GM23248 (cell line): ENCODE measurements at places on chromosomes 3 and 15. TPM values are rescaled to one million over a fixed set of nuclear protein-coding genes. Genes with fewer than 3 reads are reported as not detected.

The C3orf22 gene
- polyA plus RNA-seq, result not detected in 2 replicates

The HCLS1 gene
- polyA plus RNA-seq, result 39.0 and 39.2 TPM in 2 replicates

The MME gene
- polyA plus RNA-seq, result 82.3 and 88.5 TPM in 2 replicates

The GPR62 gene
- polyA plus RNA-seq, result 0.09 TPM in 1 of 2 replicates, not detected in the other

The UTS2B gene
- polyA plus RNA-seq, result 0.23 and 0.61 TPM in 2 replicates

The CACNA2D3 gene
- 0.30 and 0.39 TPM in 2 replicates for polyA plus RNA-seq

The NMB gene
- polyA plus RNA-seq, result 8.2 and 11.1 TPM in 2 replicates

The CRYGS gene
- 0.49 and 1.3 TPM in 2 replicates for polyA plus RNA-seq

The SAXO2 gene
- polyA plus RNA-seq, result 0.51 and 2.0 TPM in 2 replicates

The CA12 gene
- polyA plus RNA-seq, result 40.9 and 42.1 TPM in 2 replicates

The SCN5A gene
- not detected in 2 replicates for polyA plus RNA-seq

The ANKRD34C gene
- polyA plus RNA-seq, result not detected in 2 replicates

The EXOG gene
- 8.2 and 9.0 TPM in 2 replicates for polyA plus RNA-seq

DNA sequence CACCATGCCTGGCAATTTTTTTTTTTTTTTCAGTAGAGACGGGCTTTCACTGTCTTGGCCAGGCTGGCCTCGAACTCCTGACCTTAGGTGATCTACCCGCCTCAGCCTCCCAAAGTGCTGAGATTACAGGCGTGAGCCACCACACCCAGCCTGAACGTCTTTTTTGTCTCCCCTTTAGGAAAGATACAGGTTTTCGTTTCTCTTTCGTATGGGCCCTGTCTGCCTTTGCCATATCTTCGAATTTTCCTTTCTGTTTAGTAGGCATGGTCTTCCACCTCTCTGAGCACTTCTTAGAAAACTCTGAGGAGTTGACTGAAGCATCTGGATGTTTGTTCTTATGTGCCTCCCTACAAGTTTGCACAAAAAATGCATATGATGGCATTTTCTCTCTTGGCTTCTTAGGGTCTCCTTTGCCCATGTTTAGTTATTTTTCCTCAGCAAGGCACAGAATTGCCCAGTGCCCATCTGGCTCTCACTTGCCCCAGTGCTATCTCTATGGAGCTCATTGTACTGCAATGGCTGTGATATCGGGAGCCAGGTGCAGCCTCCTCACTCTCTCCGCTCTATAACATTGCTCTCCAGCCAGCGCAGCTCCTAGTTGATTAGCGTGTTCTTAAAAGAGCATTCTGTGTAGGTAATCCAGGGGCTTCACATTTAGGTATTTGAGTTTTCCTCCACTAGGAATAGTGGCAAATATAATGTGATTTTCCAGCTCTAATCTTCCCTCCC lies 48.0 kb downstream of the ABHD2 start:
- DNase-seq, result no peak

- DNase-seq, result no peak
Observed at GRCh38 chr3:150823277-150823676, 60.3 kb upstream of the SIAH2 start.

DNA sequence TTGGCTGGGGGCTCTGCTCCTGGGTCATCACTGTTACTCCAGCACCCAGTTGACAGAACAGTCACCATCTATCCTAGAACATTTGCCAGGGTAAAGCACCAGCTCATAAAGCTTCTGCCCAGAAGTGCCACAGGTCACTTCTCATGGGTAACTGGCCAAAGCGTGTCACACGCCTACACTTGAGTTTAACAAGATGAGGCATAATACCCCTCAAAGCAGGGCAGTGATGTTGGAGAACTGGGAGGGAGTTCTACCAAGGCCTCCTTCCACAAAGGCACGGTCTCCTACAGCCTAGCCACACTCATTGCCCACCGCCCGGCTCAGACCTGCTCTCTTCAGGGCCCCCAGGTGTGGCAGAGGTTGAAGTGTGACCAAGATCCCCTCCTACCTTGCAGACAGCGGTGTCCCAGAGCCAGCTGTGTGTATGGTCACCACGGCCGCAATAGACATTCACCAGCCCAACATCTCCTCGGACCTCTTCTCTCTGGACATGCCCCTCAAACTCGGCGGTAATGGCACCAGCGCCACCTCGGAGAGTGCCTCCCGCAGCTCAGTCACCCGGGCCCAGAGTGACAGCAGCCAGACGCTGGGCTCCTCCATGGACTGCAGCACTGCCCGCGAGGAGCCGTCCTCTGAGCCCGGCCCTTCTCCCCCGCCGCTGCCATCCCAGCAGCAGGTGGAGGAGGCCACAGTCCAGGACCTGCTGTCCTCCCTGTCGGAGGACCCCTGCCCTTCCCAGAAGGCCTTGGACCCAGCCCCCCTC lies 107.7 kb downstream of the ETFA start:
- no peak for DNase-seq

- peak; percentile 42 for DNase-seq
Observed at GRCh38 chr3:49362561-49362960, 4.4 kb upstream of the GPX1 start.

DNA sequence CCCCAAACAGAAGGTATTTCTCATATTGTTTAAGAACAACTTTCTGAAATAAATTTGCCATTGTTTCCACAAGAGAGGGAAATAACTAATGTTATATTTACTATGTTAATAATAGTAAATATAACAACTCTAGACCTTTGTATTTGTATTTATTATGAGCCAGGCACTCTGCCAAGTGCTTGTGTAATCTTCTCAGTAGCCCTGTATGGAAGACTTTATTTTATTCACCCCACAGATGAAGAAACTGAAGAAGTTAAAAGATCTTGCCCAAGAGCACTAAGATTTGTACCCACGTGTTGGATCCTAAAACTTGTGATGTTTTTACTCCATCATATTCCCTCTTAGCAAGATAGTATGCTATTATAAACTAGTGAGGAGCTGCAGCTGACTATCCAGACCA lies 12.0 kb upstream of the GNB4 start:
- DNase-seq, result peak; percentile 28

- no peak for DNase-seq
Observed at GRCh38 chr3:127209155-127209839, 16.4 kb downstream of the PRR23E start.

DNA sequence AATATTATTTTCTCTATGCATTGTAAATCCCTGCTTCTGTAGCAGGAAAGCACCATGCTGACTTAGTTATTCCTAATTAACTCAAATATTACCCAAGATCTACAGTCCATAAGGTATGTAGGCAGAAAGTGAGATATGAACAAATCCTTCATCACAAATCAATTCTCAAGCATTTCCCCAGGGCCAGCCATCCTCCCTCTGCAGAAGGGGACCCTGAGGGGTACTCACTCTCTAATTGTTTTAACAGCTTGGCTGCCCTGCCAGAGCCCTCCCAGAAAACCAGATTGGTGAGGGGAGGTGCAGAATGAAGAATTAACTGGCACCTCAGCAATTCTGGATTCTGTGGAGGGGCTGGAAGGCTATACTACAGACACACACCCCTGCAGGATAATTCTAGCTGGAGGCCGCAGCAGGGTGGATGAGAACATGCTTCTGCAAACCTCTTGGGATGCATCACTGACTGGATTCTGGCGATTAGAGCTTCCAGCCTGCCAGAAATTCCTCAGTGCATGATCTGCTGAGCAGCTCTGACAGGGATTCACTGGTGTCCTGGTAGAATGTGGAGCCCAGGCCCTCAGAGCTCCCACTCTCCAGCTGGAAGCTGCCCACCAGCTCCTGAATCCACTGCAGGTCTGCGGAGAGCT lies 88.6 kb upstream of the HERC1 start:
- no peak for DNase-seq

DNA sequence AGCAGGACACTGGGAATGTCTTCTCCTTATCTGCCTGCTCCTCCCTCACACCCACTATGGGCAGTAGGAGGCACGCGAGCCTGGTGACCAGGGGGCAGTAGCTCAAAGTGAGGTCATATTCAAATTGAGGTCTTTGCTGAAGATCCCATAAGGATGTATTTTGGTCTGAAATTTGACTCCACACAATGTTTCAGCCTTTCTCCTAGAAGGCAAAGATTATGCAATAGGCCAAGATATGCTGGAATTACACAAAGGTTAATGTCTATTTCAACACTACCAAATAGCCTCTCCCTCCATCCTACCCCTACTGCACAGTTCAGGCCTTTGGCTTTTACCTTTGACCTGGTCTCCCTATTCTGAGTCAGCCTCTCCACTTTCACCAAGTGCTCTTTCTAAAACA lies 203.0 kb downstream of the TIGIT start:
- peak; percentile 78 for DNase-seq

DNA sequence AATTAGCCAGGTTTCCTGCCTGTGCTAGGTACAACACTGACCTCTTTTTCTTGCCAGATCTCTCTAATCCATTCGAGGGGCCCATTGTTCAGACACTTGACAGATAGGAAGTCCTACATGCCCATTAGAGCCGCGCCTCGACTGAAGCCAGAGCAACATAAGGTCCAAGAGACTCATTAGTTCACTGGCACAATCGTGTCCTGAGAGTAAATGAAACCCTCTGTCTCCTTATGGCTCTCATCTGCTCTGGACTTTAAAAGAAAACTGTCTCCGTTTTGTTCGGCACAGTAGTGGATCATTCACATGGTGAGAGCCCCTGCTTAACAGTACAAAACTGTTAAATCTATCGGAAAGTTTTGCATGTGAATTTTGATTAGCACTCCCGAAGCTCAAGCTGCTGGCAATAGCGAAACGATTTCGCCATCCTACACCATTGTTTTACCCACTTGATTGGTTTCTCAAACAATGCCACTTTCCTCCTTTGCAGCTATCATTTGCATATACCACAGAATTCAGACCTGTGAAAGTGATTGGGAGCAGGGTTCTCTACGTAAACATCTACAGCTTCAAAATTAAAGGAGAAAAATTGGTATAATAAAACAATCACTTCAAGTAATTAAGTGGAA lies 19.0 kb upstream of the C15orf61 start:
- DNase-seq, result no peak

GRCh38 chr3:98887684-98888083 lies 13.8 kb downstream of the DCBLD2 start:
- DNase-seq, result no peak

- DNase-seq, result no peak
Observed at GRCh38 chr3:105246536-105246935, 120.2 kb upstream of the ALCAM start.

DNA sequence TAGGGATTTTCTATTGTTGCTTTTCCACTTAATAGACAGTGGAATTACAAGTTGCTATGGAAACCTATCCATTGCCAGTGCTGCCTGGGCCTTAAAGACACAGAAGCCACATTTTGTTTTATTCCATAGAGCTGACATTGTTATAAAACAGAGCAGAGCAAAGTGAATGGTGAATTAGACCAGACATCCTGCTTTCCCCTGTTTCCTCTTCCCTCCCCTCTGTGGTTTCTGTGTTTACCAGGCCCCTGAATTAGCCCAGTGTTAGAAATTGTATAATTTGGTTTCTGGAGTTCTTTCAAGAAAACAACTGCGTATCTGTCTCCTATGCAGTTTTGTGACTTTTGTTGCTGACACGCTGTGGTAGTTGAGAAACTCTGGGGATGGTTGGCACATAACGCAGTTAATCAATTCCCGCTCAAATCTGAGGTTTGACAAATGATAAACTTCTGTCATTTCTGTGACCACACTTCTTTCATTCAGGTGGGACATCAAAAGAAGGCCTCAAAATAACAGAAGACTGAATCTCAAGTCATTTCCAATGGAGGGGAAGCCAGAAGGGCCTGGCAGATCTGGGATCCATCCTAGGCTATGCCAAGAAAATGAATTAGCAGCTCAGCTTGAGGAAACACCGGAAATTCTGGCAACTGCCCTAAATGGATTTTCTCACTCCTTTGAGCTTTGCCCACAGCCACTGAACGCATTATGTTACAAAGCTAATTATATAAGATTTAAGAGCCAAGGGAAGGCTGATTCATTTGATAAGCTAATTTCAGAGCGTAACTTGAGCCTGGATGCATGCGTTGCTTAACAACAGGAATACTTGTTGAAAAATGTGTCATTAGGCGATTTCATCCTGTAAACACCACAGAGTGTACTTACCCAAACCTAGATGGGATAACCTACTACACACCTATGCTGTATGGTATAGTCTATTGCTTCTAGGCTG lies 46.9 kb downstream of the NR1D2 start:
- DNase-seq, result peak; percentile 74

DNA sequence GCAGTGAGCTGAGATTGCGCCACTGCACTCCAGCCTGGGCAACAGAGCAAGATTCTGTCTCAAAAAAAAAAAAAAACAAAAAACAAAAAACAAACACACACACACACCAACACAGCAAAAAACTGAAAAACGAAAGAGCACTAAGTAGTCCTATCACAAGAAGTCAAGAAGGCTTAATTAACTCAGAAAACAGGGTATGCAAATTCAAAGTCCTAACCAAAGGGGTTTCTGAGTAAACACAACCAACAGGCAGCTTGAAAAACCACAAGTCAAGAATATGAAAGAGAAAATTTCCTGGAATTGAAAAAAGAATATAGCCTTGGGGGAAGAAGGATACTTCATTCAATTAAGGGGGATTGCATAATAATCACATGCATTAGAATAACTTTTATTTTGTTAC lies 37.7 kb upstream of the PARP14 start:
- no peak for DNase-seq

GRCh38 chr15:26889298-26889898 lies 22.5 kb downstream of the GABRA5 start:
- DNase-seq, result peak; percentile 53

DNA sequence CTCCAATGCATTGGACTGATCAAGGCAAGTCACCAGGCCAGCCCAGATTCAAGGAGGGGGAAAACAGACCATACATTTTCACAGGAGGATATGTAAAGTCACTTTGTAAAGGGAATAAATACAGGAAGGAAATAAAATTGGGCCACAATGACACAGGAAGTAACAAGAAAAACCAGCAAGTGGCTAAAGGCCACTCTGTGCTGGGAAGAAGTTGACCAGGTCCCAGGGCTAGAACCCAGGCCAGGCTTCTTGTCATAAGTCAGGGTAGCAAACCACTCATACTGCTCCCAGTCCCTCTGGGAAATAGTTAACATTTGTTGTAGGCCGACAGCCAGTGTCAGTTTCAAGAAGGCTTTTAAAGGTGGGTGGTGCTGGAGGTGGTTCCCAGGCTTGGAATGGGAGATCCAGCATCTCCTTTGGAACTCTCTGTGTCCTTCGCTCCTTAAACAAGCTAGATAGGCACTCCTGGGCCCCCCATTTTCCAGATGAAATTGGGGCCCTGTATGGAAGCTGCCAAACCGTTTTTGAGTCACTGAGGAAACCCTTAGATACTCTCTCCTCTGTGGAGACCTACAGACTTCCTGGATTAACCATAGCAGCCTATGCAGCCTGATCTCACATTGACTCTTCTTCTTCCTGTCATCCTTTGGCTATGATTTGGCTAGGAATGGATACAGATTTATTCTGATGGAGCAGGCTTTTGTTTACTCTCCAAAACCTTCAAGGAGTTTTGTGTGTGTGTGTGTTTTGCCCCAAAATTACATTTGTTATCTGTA lies 14.7 kb upstream of the EDC3 start:
- no peak for DNase-seq

- DNase-seq, result peak; percentile 28
Observed at GRCh38 chr15:81548365-81549130, 174.5 kb upstream of the TMC3 start.

GRCh38 chr3:55486857-55487380 lies at the start of gene WNT5A:
WNT5A (minus strand) TSS chr3:55487306; CDS start chr3:55486985, 321 bp downstream.
- DNase-seq, result peak; percentile 72
